ENCODE measurements at places on chromosomes 2 and 18. TPM values are rescaled to one million over a fixed set of nuclear protein-coding genes. Genes with fewer than 3 reads are reported as not detected.

The FOXI3 gene
- total RNA-seq, result not detected

The PHLPP1 gene
- total RNA-seq, result 10.8 TPM

The FTCDNL1 gene
- total RNA-seq, result 0.27 TPM

The ZNF532 gene
- 70.1 TPM for total RNA-seq

The KIF1A gene
- not detected for total RNA-seq

The HDHD2 gene
- 13.7 TPM for total RNA-seq

The FRZB gene
- total RNA-seq, result 0.09 TPM

The POTEC gene
- not detected for total RNA-seq

The POTEJ gene
- total RNA-seq, result not detected

The YES1 gene
- 92.3 TPM for total RNA-seq

The ZNF521 gene
- total RNA-seq, result 166 TPM

The ALPG gene
- not detected for total RNA-seq

The IWS1 gene
- 51.0 TPM for total RNA-seq

The QPCT gene
- 12.8 TPM for total RNA-seq

The PAX8 gene
- total RNA-seq, result 0.22 TPM

The B3GNT7 gene
- 1.2 TPM for total RNA-seq

The C2orf78 gene
- total RNA-seq, result not detected

The COX5B gene
- total RNA-seq, result 167 TPM

The MAB21L4 gene
- not detected for total RNA-seq

The WNT6 gene
- not detected for total RNA-seq

The HOXD1 gene
- total RNA-seq, result 10.4 TPM

The STARD6 gene
- not detected for total RNA-seq

The RNF138 gene
- 24.6 TPM for total RNA-seq

The HPCAL1 gene
- total RNA-seq, result 77.4 TPM

The AMMECR1L gene
- total RNA-seq, result 21.5 TPM

The GCKR gene
- 1.2 TPM for total RNA-seq

The FAM228A gene
- not detected for total RNA-seq

The AUP1 gene
- total RNA-seq, result 103 TPM

The CHRNG gene
- not detected for total RNA-seq

The GREB1L gene
- total RNA-seq, result 0.76 TPM

The STON1 gene
- total RNA-seq, result 12.0 TPM

The EGR4 gene
- total RNA-seq, result not detected

The ERLEC1 gene
- 37.6 TPM for total RNA-seq

The CPLX4 gene
- total RNA-seq, result not detected

The GPR45 gene
- not detected for total RNA-seq

The ZBTB7C gene
- total RNA-seq, result not detected

The REEP1 gene
- 0.53 TPM for total RNA-seq

The ZC3H6 gene
- 3.0 TPM for total RNA-seq

The IDH1 gene
- total RNA-seq, result 107 TPM

The SMYD1 gene
- not detected for total RNA-seq

The CAVIN2 gene
- 171 TPM for total RNA-seq

The PROKR1 gene
- not detected for total RNA-seq

The APLF gene
- total RNA-seq, result 2.4 TPM

The APCDD1 gene
- total RNA-seq, result 0.95 TPM

The KIAA2012 gene
- total RNA-seq, result not detected

The ZNF638 gene
- 111 TPM for total RNA-seq

The LTBP1 gene
- 107 TPM for total RNA-seq

Measured in endothelial cell of umbilical vein (primary cell).